ENCODE measurements at places on chromosomes 16 and 17.

- DNase-seq: peak; percentile 64
These were observed 84.9 kb upstream of the CBX4 start for GRCh38 chr17:79923974-79924638.

GRCh38 chr16:81706327-81707295 is 72.5 kb upstream of the PLCG2 start:
- DNase-seq: no peak

- DNase-seq: no peak
These were observed 150.2 kb downstream of the TANC2 start for GRCh38 chr17:63116228-63116627.

- DNase-seq: no peak
These were observed 11.3 kb upstream of the MAPT start for GRCh38 chr17:45883063-45883462.

- no peak for DNase-seq
These were observed 6.3 kb upstream of the HOXB2 start for GRCh38 chr17:48551214-48551555.
